Cardiac muscle cell (in vitro differentiated cells and primary cell): ENCODE measurements at places on chromosomes 7 and 10. TPM values are rescaled to one million over a fixed set of nuclear protein-coding genes. Genes with fewer than 3 reads are reported as not detected.
A peak's percentile ranks its signal among the peaks of the same experiment; 100 is the strongest.

DNA sequence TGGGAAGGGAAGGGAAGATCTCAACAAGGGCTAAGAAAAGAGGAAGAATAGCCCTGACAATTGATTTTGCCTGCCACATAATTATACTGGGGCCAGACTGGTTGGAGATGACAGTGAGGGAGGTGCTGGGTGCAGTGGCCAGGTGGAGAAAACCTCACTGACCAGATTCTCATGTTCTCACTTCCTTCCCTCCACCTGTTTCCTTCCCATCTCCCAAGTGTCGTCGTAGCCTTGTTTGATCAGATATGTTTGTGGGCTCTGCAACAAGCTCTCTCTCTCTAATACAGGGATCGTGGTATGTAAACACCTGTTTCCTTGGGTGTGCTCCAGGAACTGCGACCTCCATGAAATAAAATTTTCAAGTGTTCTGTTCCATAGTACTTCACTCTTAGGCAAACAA is 60.2 kb downstream of the VCL start:
- peaks cover 37% of the 10 kb centered on the region for H3K4me1 ChIP-seq
- H3K36me3 ChIP-seq, result no peaks in the 10 kb centered on the region

Gene RHOBTB1
- 15.4 and 23.6 TPM in 2 replicates for total RNA-seq

GRCh38 chr10:20988357-20988983 is 91.4 kb upstream of the NEBL start:
- H3K27me3 ChIP-seq, result no peaks in the 10 kb centered on the region
- H3K36me3 ChIP-seq, result no peaks in the 10 kb centered on the region
- peak; percentile 66 for DNase-seq
- H3K4me1 ChIP-seq, result no peaks in the 10 kb centered on the region

DNA sequence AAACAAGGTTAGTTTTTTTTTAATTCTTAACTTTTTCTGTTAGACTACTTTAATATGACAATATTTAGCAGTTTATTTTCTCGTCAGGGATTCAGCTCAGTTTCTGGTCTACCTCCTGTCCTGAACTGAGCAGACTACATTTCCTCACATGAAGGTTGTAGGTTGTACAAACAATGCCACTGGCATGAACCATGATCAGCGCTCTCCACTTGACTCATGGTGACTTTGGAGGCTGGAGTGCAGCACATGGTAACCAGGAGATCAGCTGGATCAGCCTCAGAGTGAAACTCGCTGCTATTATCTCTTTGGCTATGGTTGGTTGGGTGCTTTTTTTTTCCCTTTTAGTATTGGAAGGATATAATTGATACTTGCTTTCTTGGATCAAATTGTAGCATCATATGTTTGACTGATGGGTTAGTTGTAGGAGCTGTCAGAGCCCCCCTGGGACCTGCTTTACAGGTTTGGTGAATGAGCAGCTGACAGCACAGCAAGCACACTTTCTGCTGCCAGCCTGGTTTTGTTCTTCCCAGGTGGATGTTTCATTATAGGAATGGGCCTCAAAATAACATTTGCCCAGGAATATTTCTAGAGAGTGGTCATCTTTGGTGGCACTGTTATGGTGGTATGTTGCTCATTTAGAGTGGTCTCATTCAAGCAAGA is 556.4 kb downstream of the AUTS2 start:
- H3K4me1 ChIP-seq, result no peaks in the 10 kb centered on the region
- H3K27me3 ChIP-seq, result no peaks in the 10 kb centered on the region
- DNase-seq, result no peak
- H3K27ac ChIP-seq, result no peak overlapping the region
- H3K36me3 ChIP-seq, result no peaks in the 10 kb centered on the region

DNA sequence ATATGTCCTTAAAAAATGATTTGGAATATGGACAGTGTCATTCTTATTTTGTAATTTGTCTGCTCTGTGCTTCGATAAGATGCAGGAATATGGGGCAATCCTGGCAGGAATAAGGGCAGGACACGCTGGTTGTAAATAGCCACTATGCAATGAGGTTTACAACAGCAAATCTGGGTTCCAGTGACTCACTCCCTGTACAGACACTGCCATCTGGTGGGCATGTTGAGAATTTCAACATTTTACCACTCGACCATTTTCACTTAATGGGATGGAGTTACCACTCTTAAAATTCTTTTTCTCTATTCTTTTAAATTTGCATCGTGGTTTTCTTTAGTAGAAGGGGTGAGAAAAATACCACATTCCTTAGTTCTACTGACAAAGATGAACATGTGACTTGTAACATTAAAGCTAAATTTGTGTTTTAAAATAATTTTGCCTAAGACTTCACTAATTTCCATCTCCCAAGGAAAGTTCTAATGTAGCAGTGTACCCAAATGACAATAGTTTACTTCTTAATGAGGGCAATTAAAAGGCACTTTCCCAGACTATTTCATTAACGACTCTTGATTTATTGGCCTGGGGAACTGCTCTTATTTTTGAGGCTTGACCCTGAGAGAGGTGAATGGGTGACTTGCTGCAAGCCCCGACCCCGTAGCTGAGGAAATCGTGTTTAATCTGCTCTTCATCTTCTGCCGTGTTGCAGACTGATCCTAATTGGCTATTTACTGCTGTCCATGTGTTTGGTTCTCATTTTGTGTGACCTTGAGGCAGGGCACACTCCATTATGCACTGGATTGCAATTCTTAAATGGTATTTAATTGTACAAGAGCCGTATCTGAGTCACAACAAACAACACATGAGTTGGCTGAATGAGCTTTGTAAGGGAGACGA is 173.6 kb upstream of the IMMP2L start:
- no peaks in the 10 kb centered on the region for H3K36me3 ChIP-seq
- H3K4me1 ChIP-seq, result peaks cover 6% of the 10 kb centered on the region
- no peak overlapping the region for H3K4me3 ChIP-seq
- DNase-seq, result peak; percentile 88

DNA sequence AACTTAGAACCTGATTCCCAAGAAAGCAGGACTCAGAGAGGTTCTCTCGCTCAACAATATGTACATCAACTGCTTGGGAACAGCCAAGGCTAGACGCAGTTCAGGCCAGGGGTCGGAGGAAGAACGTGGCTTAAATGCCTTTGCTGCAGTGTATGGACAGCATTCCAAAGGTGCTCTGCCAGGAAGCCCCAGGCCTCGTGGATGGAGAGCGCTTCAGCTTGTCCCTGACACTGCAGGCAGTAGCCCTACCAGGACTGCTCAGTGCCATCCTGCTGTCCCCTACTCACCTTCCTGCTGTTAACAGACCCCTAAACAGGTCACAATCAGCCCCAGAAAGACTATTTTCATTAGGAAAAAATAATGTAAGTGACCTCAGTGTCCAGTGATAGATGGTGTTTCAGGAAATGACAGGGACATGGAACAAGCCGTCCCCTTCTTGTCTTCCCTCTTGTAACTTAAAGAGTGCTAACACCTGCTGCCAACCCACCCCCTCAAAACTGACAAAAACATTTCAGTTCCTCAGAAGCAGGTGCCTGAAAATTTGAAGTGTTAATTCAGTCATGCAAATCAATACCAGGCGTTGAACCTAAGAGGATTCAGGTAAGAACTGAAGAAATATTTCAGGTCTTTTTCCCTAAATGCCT is 16.5 kb downstream of the CREB3L2 start:
- peaks cover 37% of the 10 kb centered on the region for H3K4me1 ChIP-seq
- H3K27me3 ChIP-seq, result no peaks in the 10 kb centered on the region
- H3K27ac ChIP-seq, result peak overlapping the region; percentile 62
- no peak overlapping the region for H3K4me3 ChIP-seq
- no peak for DNase-seq
- no peaks in the 10 kb centered on the region for H3K36me3 ChIP-seq

Gene SMO
- 66.7 and 82.9 TPM in 2 replicates for total RNA-seq

DNA sequence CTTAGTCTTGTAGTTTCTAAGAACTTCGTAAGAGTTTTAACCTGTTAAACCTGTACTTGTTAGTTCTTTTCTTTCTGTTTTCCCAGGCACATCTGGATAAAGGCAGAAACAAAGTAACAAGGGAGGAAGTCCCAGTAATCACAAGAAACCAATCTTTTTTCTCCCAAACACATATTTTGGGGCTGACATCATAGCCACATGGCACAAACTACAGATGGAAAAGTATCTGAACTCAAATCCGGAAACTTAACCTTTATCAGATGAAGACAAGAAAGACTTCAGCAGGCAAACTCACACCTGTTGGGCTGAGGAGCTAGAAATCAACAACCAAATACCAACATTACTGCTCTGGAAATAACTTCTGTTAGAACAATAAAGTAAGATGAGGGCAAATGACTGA is 67.1 kb downstream of the CUBN start:
- H3K36me3 ChIP-seq, result no peaks in the 10 kb centered on the region
- H3K4me3 ChIP-seq, result no peak overlapping the region
- no peaks in the 10 kb centered on the region for H3K4me1 ChIP-seq
- H3K27me3 ChIP-seq, result no peaks in the 10 kb centered on the region
- peak; percentile 75 for DNase-seq

- DNase-seq, result peak; percentile 32
- no peaks in the 10 kb centered on the region for H3K36me3 ChIP-seq
- H3K4me1 ChIP-seq, result no peaks in the 10 kb centered on the region
- no peak overlapping the region for H3K27ac ChIP-seq
- H3K27me3 ChIP-seq, result peaks cover 1% of the 10 kb centered on the region
- no peak overlapping the region for H3K4me3 ChIP-seq
Observed at GRCh38 chr7:143372070-143372469, 9.1 kb upstream of the ZYX start.

GRCh38 chr10:62333135-62333889 is 40.9 kb upstream of the ZNF365 start:
- no peaks in the 10 kb centered on the region for H3K27me3 ChIP-seq
- no peak overlapping the region for H3K4me3 ChIP-seq
- no peak overlapping the region for H3K27ac ChIP-seq
- no peaks in the 10 kb centered on the region for H3K4me1 ChIP-seq

DNA sequence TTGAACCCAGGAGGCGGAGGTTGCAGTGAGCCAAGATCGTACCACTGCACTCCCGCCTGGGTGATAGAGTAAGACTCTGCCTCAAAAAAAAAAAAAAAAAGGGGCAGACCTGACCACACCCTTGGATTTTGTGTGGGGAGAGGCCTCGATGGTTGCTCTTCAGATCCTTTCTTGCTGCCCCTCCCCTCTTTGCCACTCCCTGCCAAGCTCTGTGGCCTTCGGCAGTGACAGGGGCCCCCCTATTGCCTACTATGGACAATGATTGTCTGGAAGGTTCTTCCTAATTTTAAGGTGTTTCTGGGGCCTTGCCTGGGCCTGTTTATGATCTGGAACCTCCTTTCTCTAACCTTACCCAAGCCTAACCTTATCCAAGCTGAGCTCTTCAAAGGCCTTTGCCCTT is 795 bp downstream of the PRF1 start:
- no peaks in the 10 kb centered on the region for H3K36me3 ChIP-seq
- H3K27ac ChIP-seq, result no peak overlapping the region
- no peaks in the 10 kb centered on the region for H3K27me3 ChIP-seq
- no peak for DNase-seq
- no peak overlapping the region for H3K4me3 ChIP-seq

- no peak overlapping the region for H3K4me3 ChIP-seq
- DNase-seq, result no peak
Observed at GRCh38 chr10:31123946-31124345, 92.3 kb upstream of the ZNF438 start.

- no peak overlapping the region for H3K27ac ChIP-seq
- H3K4me1 ChIP-seq, result no peaks in the 10 kb centered on the region
- no peaks in the 10 kb centered on the region for H3K27me3 ChIP-seq
- H3K4me3 ChIP-seq, result no peak overlapping the region
- DNase-seq, result no peak
- H3K36me3 ChIP-seq, result no peaks in the 10 kb centered on the region
Observed at GRCh38 chr7:28269700-28270361, 89.2 kb upstream of the JAZF1 start.

GRCh38 chr7:139916717-139917395 is 87.8 kb downstream of the TBXAS1 start:
- peaks cover 38% of the 10 kb centered on the region for H3K4me1 ChIP-seq
- H3K27ac ChIP-seq, result no peak overlapping the region
- H3K27me3 ChIP-seq, result no peaks in the 10 kb centered on the region
- H3K36me3 ChIP-seq, result no peaks in the 10 kb centered on the region

DNA sequence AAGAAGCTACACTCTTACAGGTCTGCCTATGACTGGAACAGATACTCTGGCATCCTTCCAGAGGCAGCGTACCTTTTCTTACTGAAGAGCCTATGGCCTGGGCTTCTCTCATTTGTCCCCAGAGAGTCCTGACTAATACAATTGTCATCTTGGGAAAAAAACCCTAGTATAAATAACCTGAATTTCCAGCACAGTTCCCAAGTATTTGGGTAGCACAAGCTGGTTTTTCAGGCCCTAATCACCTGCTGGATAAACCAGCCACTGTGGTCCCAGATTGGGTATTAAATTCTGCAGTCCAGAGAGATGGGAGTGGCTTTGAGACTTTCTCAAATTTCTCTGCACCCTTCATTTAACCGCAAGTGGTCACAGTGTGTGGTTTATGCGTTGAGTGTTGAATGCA is 186.8 kb upstream of the NEBL start:
- H3K36me3 ChIP-seq, result no peaks in the 10 kb centered on the region
- no peak for DNase-seq
- H3K27ac ChIP-seq, result no peak overlapping the region
- no peak overlapping the region for H3K4me3 ChIP-seq
- H3K27me3 ChIP-seq, result no peaks in the 10 kb centered on the region

DNA sequence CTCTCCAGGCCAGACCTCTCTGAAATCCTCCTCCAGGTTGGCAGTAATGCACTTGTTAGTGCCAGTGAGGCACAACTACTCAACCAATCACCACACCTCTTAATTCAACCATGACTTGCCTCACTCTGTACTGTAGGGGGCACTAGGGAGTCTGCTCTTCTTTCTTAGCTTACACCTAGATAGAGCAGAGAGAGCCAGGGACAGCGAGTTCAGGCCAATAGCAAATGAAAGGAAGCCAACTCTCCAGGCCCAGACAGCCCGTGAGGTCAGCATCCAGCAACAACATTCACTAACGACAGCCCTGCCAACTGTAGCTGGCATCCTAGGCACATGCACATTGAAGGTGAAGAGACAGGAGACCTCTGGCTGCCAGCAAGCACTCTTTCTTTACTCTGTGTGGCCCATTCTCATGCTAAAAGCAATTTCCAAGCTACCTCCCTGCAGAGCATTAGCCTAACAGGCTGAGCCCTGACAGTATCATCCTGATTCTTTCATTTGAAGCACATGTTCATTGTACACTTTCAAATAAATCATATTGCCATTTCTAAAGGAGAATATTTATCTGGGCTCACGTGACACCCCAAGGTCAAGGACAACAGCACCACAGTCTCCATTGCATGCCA is 136.3 kb downstream of the DPY19L1 start:
- H3K36me3 ChIP-seq, result no peaks in the 10 kb centered on the region
- no peak overlapping the region for H3K27ac ChIP-seq
- no peak overlapping the region for H3K4me3 ChIP-seq
- no peaks in the 10 kb centered on the region for H3K4me1 ChIP-seq
- H3K27me3 ChIP-seq, result no peaks in the 10 kb centered on the region

Gene SPDYE8
- not detected in 2 replicates for total RNA-seq

DNA sequence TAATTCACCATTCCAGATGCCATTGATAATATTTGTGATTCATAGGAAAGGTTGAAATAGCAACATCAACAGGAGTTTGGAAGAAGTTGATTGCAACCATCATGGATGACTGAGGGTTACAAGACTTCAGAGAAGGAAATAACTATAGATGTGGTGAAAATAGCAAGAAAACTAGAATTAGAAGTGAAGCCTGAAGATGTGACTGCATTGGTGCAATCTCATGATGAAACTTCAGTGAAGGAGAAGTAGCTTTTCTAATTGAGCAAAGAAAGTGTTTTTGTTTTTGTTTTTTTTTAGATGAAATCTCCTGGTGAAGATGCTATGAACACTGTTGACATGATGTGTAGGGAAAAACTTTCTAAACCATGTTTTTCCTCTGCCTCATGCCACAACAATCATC is 18.7 kb upstream of the CD36 start:
- DNase-seq, result no peak
- H3K4me3 ChIP-seq, result no peak overlapping the region
- H3K27me3 ChIP-seq, result no peaks in the 10 kb centered on the region
- H3K27ac ChIP-seq, result no peak overlapping the region
- peaks cover 12% of the 10 kb centered on the region for H3K4me1 ChIP-seq
